ENCODE measurements at places on chromosomes 6 and 20. TPM values are rescaled to one million over a fixed set of nuclear protein-coding genes. Genes with fewer than 3 reads are reported as not detected.

DNA sequence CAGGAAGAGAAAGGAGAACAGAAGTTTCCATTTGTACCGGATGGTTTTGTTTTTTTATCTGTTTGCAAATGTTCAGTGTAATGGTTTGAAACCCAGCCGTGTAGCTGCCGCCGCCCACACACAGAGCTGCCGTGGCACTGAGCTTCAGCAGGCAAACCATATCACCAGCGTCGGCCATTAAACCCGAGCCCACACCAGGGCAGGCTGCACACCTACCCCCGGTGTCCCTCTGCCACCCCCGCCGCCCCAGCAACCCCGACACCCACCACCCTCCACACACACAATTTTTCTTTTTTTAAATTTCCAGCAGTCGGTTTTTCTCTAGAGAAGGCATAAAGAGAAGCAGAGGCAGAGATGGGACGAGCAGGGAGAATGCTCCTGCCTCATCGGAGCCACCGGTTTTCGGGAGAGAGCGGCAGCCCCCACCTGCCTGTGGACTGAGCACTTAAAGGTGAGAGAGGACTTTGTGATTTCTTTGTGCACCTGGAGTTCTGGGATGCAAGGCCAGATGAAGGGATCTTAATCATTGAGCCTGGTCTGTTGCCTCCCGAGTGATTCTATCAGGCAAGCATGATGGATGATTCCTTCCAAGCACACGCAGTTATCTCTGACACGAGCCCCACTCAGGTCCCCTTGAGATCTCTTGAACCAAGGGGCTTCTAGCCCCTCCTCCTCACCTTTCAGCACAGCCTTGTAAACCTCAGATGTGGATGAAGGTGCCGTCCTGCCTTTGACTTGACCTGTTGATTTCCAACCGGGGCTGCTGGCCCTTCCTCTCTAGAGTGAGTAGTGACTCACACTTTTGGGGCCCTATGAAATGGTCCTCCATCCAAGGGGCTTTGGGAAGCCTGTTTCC is 17.5 kb upstream of the ZNF831 start:
- no peak for DNase-seq

- DNase-seq: no peak
These were observed 38.5 kb downstream of the RIPOR3 start for GRCh38 chr20:50652702-50653294.

DNA sequence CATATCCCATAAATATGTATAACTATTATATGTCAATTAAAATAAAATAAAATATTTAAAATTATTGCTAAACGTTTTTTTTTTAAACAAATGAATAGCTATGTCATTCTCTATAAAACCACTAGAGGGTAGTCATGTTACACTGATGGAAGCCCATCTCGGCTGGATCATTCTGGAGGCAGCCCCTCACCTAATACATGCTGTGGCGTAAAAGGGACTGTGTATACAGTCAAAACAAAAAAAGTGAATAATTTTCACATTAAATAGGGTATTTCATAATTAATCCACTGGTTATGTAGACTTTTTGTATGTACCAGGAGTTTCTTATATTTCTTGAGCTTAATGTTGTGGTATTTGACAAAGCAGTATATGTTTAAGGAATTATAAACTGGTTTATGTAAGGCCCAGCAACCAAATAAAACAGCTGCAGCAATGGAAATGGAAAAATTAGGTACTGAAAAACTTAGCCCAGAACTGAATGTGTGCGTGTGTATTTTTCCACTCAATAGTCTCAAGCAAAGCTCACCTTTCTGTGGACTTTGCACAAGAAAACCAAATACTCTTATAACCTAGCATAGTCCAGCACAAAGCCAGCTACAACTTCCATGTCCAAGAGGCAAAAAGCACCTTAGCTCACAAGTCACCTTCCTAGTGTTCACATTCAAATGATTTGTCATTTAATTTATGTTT is 81.7 kb downstream of the COL9A1 start:
- peak; percentile 27 for DNase-seq

- peak; percentile 23 for DNase-seq
These were observed 76.6 kb downstream of the NCR2 start for GRCh38 chr6:41411961-41412360.

- DNase-seq: no peak
These were observed 102.8 kb downstream of the PREX1 start for GRCh38 chr20:48724891-48725554.

DNA sequence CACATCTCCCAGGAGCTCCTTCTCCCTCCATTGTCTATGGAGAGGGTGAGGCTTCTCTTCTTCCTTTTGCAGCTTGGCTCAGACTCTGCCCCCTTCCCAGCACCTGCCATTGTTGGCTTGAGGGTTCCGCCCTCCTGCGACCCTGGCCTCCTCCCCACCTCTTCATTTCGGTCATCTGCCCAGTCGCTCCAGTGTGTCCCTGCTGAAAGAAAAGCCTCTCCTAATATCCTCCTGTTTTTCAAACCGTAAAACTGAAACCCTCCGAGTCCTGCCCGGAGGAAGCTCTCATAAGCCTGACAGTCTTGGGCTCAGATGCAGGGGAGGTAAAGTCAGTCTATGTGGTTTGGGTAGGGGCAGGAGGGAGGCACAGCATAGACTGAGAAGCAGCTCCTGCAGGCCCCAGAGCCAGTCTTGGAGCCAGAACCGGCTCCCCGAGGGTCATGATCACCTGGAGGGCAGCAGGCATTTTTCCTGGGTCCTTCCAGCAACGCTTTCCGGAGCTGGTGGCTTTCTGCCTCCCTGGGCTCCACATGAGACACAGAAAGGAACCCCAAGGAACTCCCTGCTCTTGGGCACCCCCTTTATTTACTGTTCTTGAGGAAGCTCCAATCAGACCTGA is 235.1 kb downstream of the SMOC2 start:
- no peak for DNase-seq

- no peak for DNase-seq
These were observed 505.7 kb downstream of the CDKAL1 start for GRCh38 chr6:21039926-21040325.

DEFB124 gene
- not detected for total RNA-seq

CAGE1 gene
- not detected for total RNA-seq

TRIM15 gene
- total RNA-seq: not detected

DNA sequence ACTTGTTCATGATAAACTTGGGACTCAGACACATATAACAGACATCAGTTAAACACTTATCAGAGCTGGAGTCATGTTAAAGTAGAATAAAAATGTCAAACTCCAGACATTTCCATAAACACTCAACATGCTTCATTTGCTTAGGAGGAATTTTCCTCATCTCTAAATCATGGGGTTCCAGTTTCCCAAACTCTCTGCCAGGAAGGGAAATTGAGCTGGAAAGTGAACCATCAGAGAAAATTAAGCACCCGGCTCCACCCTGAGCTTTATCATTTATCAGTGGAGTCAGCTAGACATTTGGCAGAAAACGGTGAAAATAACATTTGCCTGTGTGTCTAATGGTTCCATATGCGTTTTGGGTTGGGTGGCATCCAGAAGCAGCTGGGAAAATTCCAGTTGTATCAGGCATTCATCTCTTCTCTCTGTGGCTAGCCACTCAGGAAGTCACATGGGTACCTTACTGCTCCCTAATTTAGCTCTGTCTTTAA is 25.3 kb upstream of the ZNFX1 start:
- DNase-seq: peak; percentile 79

SNPH gene
- total RNA-seq: 4.0 TPM

DNA sequence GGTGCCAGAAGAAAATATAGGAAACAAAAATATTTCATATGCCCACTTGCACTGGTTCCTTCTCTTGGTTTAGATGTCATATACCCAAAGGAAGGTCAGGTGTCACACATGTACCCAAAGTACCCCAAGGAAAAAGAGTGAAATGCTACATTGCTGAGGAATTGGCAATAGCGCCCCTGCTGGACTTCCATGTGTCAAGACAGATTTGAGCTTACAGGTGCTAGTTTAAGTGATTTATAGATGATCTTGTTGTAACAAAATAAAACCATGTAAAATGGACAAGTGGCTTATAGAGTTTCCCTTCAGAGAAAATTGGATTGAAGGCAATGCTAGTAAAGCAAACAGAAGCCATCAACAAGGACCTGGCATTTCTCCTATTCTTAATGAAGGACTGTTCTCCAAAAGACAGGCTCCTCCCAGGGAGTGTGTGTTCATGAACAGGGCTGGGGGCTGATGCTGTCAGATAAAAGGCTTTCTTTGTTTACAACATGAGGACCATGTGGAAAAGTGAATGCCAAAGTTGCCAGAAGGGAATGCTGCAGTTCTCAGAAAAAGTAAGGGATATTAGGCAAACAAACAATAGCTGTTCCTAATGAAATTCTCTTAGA is 64.3 kb upstream of the PAK5 start:
- DNase-seq: peak; percentile 20

- DNase-seq: peak; percentile 79
These were observed 3.1 kb upstream of the AKIRIN2 start for GRCh38 chr6:87705070-87705691.

- DNase-seq: no peak
These were observed 20.7 kb upstream of the DCDC2 start for GRCh38 chr6:24378473-24379097.

All from M059J (cell line).